ENCODE measurements at places on chromosomes 1 and 21.

GRCh38 chr1:87760654-87761053, 432.0 kb downstream of the LMO4 start:
- DNase-seq, result no peak

- DNase-seq, result no peak
Observed at GRCh38 chr1:11320153-11320936, 47.3 kb downstream of the UBIAD1 start.

DNA sequence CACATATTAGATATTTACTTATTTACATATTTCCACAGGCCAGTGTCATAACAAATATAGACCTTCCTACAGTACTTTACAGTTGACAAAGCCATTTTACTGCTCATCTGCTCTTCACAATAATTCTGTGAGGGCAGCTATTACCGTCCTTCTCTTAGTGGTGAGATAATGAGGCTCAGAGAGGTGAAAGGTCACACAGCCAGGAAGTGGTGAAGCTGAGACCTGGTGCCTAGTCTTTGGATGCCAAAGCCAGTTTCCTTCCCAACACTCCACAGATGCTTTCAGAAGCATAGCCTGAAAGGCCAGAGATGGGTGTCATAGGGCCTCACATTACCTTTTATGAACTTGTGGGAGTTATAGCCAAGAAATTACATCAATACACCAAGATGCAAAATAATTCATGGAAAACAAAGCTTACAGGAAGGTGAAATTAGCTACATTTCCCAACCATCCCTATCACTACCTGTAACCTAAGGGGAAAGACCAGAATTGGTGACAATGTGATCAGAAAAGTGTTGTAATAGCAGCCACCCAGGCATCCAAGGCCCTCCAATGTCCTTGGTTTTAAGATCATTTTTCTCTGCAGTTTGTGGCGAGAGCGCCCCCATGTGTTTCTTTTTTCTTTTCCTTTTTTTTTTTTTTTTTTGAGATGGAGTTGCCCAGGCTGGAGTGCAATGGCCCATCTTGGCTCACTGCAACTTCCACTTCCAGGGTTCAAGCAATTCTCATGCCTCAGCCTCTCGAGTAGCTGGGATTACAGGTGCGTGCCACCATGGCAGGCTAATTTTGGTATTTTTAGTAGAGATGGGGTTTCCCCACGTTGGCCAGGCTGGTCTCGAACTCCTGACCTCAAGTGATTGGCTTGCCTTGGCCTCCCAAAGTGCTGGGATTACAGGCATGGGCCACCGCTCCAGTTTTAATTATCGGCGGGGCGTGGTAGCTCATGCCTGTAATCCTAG, 26.5 kb upstream of the RPL11 start:
- peak; percentile 57 for DNase-seq

- no peak for DNase-seq
Observed at GRCh38 chr1:11550664-11551283, 71.8 kb downstream of the DISP3 start.

Data from NCI-H2107 (cell line).